Colonic mucosa (tissue), 4 donors: ENCODE measurements at places on chromosomes 16 and 17. TPM values are rescaled to one million over a fixed set of nuclear protein-coding genes. Genes with fewer than 3 reads are reported as not detected.

TOP2A gene
- 124 TPM for total RNA-seq

EVI2A gene
- 2.6 TPM for total RNA-seq

MYH2 gene
- 0.48 TPM for total RNA-seq

NAGS gene
- 5.2 TPM for total RNA-seq

ZNF469 gene
- 0.40 TPM for total RNA-seq

ITGAD gene
- total RNA-seq = 0.05 TPM

OTOP3 gene
- total RNA-seq = 0.40 TPM

CHTF8 gene
- total RNA-seq = 82.9 TPM

TLCD3B gene
- 0.16 TPM for total RNA-seq

ADAM11 gene
- 0.42 TPM for total RNA-seq

HSPB9 gene
- not detected for total RNA-seq

KRT39 gene
- total RNA-seq = not detected

NHLRC4 gene
- 0.32 TPM for total RNA-seq

MYH13 gene
- not detected for total RNA-seq

NTN3 gene
- not detected for total RNA-seq

RAB11FIP4 gene
- 46.0 TPM for total RNA-seq

NSRP1 gene
- 20.9 TPM for total RNA-seq

GRCh38 chr17:14942526-14943190 is 322.5 kb downstream of the PMP22 start:
- no peak for DNase-seq

- no peak for DNase-seq
Measured at GRCh38 chr16:18959031-18959505, 24.7 kb upstream of the TMC7 start.

GRCh38 chr16:27505297-27506236 is 44.1 kb downstream of the GTF3C1 start:
- no peak for DNase-seq

- peak; percentile 19 for DNase-seq
Measured at GRCh38 chr17:13222975-13223374, 205.1 kb upstream of the ELAC2 start.

GRCh38 chr16:73420244-73420643 is 372.3 kb upstream of the ZFHX3 start:
- no peak for DNase-seq

DNA sequence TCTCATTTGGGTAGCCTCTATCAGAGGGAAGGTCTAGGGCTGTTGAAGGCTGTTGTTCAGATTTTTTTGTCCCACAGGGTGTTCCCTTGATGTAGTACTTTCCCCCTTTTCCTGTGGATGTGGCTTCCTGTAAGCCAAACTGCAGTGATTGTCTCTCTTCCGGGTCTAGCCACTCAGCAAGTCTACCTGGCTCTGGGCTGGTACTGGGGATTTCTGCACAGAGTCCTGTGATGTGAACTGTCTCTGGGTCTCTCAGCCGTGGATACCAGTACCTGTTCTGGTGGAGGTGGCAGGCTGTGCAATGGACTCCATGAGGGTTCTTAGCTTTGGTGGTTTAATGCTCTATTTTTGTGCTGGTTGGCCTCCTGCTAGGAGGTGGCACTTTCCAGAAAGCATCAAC is 23.3 kb upstream of the CCR7 start:
- DNase-seq = no peak

- no peak for DNase-seq
Measured at GRCh38 chr16:83619381-83620150, 188.2 kb upstream of the HSBP1 start.

DNA sequence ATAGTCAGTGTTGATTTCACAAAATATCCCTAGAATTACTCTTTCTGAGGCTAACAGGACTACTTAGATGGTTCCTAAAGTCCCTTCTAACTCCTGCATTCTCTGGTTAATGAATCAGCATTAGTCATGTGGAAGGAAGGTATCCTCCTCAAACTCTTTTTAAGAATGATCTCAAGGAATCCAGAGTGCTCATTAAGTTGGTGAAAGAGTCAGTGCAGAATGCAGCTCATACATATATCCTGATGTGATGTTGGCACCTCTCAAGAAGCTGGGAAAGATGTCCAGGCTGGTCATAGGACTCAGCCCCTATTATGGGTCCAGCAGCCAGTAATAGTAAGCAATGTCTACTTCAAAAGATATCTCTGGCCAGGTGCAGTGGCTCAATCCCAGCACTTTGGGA is 65.5 kb downstream of the PIGL start:
- no peak for DNase-seq

DNA sequence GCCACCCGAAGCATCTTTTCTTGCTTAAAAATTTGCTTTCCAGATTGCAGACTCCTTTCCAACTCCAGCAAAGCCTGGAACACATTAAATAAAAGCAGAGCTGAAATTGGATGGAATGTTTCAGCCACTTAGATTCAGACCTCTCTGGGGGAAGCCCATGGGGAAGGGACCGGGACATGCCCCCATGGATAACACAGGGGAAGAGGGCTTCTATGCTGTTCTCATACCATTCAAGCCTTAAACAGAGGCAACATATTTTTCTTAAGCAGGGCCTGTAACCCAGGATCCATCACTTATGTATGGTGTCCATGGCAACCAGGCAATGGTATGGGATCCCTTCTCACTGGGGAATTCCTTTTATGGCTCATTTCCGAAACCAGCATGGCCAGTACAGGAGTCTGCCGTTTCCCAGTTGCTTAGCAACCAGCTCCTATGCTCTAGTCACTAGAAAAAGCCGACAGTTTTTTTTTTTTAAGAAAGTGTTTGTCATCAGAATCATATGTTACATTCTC is 62.0 kb upstream of the MARCHF10 start:
- no peak for DNase-seq

GRCh38 chr17:42049834-42050392 is 488 bp downstream of the C17orf113 start:
- DNase-seq = peak; percentile 32

DNA sequence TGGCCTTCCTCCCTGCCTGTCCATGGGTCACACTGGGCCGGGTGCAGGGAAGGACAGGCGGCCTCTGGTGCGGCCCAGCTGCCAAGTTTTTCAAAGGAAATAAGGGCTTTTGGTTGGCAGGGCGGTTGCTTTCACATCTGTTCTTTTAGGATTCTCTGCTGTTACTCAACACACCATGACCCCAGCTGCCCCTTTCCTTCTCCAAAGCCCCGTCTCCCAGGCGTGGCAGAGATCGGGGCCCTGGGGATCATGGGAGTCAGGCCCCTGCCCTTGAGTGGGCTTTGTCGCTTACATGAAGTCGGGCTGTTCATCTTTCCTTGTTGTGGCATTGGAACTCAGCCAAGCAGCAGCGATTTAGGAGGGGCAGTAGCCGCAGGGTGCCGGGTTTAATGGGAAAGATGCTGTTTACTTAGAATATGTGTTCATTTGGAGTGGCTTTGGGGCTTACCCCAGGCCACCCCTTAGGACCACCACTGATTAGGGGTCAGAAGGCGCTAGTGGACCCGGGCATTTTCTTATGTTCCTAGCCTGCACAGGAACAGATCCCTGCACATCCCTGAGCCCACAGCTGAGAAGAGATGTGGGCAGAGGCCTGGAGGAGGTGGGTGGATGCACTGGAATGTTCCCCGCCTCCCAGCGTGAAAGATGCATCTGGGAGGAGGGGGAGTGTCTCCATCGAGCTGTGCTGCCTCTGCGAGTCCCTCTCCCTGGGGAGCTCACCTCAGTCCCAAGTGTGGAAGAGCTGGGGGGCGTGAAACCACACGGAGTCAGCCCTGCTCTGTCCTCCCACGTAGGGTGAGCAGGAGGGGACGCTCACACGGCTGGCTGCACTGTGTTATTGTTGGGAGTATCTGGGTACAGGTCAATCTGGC is 6.8 kb upstream of the ADCY7 start:
- DNase-seq = peak; percentile 43

GRCh38 chr17:57423541-57423940 is 167.2 kb downstream of the MSI2 start:
- DNase-seq = no peak

- no peak for DNase-seq
Measured at GRCh38 chr16:13453325-13453724, 466.6 kb upstream of the ERCC4 start.

GRCh38 chr16:54175552-54176375 is 110.8 kb downstream of the IRX3 start:
- DNase-seq = no peak

GRCh38 chr16:66900721-66901441 is 17.8 kb downstream of the CDH16 start:
- DNase-seq = peak; percentile 78

- DNase-seq = no peak
Measured at GRCh38 chr16:3383045-3383448, 17.8 kb downstream of the ZSCAN32 start.

- no peak for DNase-seq
Measured at GRCh38 chr16:7397901-7398300, 65.3 kb downstream of the RBFOX1 start.

- no peak for DNase-seq
Measured at GRCh38 chr16:1154887-1155331, 2.0 kb downstream of the CACNA1H start.

DNA sequence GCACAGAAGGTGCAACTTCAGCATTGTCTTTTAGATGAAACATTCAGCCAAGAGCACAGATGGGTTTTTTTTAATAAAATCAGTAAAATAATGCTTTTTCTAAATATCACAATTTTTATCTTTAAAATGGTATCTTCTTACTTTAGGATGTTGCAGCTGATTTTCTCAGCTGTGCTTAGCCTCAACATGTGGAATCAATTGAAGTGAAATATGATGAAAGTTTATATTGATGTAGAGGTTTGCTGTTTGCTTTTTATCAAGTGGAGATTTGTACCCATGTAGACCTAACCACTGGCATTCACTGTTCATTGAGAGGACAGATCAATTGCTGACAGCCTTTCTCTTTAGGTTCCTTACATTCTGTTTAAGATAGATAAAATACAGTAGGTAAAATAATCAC is 107.8 kb downstream of the CYB561 start:
- DNase-seq = no peak

- no peak for DNase-seq
Measured at GRCh38 chr16:30743716-30744115, 4.5 kb upstream of the PHKG2 start.

DNA sequence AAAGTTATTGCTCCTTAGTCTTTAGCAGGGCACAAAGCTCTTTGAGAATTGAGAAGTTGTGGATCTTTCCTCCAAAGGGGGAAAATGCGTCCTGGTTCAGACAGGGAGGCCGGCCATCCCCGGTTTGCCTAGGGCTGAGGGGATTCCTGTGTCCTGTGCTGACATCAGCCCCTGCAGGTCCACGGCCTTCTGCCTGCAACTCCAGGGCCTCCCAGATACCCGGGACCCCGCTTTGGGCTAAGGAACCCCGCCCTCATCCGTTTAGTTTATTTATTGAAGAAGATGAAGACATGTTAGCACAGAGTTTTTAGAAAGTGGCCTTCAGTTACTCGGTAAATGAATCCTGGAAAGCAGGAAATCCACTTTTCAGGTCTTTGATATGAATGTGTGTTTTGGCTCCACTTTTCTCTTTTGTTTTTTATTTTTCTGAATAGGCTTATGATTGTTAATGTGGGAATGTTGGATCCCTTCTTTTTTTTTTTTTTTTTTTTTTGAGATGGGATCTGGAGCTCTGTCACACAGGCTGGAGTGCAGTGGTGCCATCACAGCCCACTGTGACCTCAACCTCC is 65.6 kb downstream of the CRISPLD2 start:
- DNase-seq = no peak

GRCh38 chr17:71703701-71704100 is 417.1 kb upstream of the SOX9 start:
- no peak for DNase-seq

- DNase-seq = no peak
Measured at GRCh38 chr17:38587203-38587602, 18.5 kb downstream of the SRCIN1 start.
